ENCODE measurements at places on chromosomes 7 and 10. TPM values are rescaled to one million over a fixed set of nuclear protein-coding genes. Genes with fewer than 3 reads are reported as not detected.

The TAF3 gene
- 5.4 TPM for polyA plus RNA-seq

- no peaks in the 10 kb centered on the region for H3K27me3 ChIP-seq
- DNase-seq = no peak
- H3K4me3 ChIP-seq = no peak overlapping the region
- H3K27ac ChIP-seq = no peak overlapping the region
- H3K36me3 ChIP-seq = no peaks in the 10 kb centered on the region
- no peaks in the 10 kb centered on the region for H3K4me1 ChIP-seq
Measured at GRCh38 chr7:105577251-105577650, 4.0 kb downstream of the EFCAB10 start.

The ABHD11 gene
- polyA plus RNA-seq = 93.3 TPM

DNA sequence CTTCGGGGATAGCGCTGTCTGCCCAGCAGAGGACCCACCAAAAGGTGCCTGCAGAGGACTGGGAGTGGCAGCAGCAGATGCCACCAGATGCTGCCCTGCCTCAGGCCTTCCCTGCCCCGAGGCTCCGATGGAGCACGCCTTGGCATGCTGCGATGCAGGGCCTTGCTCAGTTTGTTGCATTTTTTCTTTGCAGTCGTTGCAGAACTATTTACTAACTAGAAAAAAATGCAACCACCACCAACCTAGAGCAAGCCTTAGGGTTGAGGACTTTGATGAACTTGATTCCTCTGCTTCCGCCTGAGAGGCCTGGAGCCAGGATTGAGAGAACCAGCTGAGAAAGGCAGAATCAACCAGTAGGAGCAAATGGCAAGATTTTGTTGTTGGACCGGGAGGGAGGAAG lies 585.6 kb upstream of the MKI67 start:
- peaks cover 8% of the 10 kb centered on the region for H3K27me3 ChIP-seq
- H3K27ac ChIP-seq = no peak overlapping the region
- H3K4me3 ChIP-seq = no peak overlapping the region
- H3K36me3 ChIP-seq = no peaks in the 10 kb centered on the region

- H3K36me3 ChIP-seq = no peaks in the 10 kb centered on the region
- no peaks in the 10 kb centered on the region for H3K4me1 ChIP-seq
- DNase-seq = no peak
- H3K27ac ChIP-seq = no peak overlapping the region
- no peak overlapping the region for H3K4me3 ChIP-seq
Measured at GRCh38 chr10:115514895-115515294, 421.7 kb downstream of the ATRNL1 start.

GRCh38 chr10:133243593-133243992 lies 5.9 kb downstream of the VENTX start:
- no peaks in the 10 kb centered on the region for H3K4me1 ChIP-seq
- H3K4me3 ChIP-seq = no peak overlapping the region
- H3K27ac ChIP-seq = no peak overlapping the region
- peaks cover 4% of the 10 kb centered on the region for H3K27me3 ChIP-seq

DNA sequence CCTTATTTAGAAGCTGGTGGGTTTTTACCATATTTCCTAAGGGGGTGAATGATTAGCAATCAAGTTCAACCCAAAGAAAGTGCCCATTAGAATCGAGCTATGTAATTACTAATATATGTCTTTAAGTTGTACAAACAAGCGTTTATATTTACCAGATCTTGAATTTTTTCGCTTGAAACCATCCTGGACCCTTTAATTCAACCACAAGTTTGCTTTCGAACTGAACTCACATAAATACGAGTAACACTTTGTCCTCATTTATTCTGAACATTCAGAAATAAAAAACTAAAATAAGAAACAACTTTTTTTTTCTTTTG lies 1.5 kb downstream of the SRI start:
- H3K4me1 ChIP-seq = peaks cover 20% of the 10 kb centered on the region
- peaks cover 14% of the 10 kb centered on the region for H3K36me3 ChIP-seq
- no peak for DNase-seq
- H3K27me3 ChIP-seq = no peaks in the 10 kb centered on the region
- no peak overlapping the region for H3K4me3 ChIP-seq

DNA sequence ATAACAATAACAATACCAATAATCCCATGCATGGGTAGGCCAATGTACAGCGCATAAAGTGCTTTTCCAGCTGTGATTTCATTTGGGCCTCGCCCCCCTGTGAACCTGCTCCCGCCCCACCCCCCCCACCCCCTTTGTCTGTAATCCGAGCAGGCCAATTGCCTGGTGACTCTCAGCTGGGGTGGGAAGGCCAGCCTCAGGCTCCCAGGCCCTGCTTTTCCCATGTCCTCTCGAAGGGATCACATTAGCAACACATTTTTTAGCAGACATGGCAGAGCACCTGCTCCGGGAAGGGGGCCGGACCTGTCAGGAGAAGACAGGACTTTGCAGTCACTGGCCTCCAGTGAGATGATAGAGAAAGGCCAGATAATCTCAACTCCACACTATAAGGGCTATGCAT lies 439.3 kb downstream of the RPS24 start:
- no peaks in the 10 kb centered on the region for H3K36me3 ChIP-seq
- H3K27ac ChIP-seq = no peak overlapping the region
- DNase-seq = no peak
- no peaks in the 10 kb centered on the region for H3K4me1 ChIP-seq
- no peaks in the 10 kb centered on the region for H3K27me3 ChIP-seq

DNA sequence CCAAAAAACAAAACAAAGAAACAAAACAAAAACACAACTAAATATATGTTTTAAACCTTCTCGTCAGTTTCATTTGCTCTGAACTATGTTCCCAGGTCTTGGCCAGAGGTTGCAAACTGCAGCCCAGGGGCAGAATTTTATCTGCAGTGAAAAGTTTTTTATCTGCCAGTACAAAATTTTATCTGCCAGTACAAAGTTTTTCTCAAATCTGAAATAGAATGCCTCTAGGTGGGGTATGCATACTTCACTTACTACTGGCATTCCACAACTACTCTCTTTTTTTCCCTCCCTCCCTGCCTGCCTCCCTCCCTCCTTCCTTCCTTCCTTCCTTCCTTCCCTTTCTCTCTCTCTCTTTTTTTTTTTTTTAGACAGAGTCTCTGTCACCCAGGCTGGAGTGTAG lies 9.4 kb upstream of the CLDN3 start:
- H3K4me1 ChIP-seq = no peaks in the 10 kb centered on the region
- H3K27me3 ChIP-seq = no peaks in the 10 kb centered on the region
- peak; percentile 59 for DNase-seq
- H3K36me3 ChIP-seq = no peaks in the 10 kb centered on the region
- H3K4me3 ChIP-seq = no peak overlapping the region
- no peak overlapping the region for H3K27ac ChIP-seq

- H3K4me1 ChIP-seq = no peaks in the 10 kb centered on the region
- no peak for DNase-seq
- no peak overlapping the region for H3K4me3 ChIP-seq
Measured at GRCh38 chr7:45122975-45123860, 11.7 kb upstream of the TBRG4 start.

The SPDYE11 gene
- not detected for polyA plus RNA-seq

- no peaks in the 10 kb centered on the region for H3K36me3 ChIP-seq
- H3K27me3 ChIP-seq = no peaks in the 10 kb centered on the region
- no peak for DNase-seq
- H3K4me3 ChIP-seq = no peak overlapping the region
- H3K27ac ChIP-seq = no peak overlapping the region
Measured at GRCh38 chr7:94244760-94245159, 149.9 kb upstream of the COL1A2 start.

- H3K4me1 ChIP-seq = no peaks in the 10 kb centered on the region
- DNase-seq = peak; percentile 57
- H3K36me3 ChIP-seq = no peaks in the 10 kb centered on the region
- H3K27ac ChIP-seq = no peak overlapping the region
- no peaks in the 10 kb centered on the region for H3K27me3 ChIP-seq
Measured at GRCh38 chr7:47153058-47153457, 428.9 kb downstream of the TNS3 start.

The MYH16 gene
- not detected for polyA plus RNA-seq

- no peaks in the 10 kb centered on the region for H3K27me3 ChIP-seq
- peaks cover 3% of the 10 kb centered on the region for H3K36me3 ChIP-seq
- no peak overlapping the region for H3K4me3 ChIP-seq
Measured at GRCh38 chr7:104927055-104927454, 87.0 kb upstream of the KMT2E start.

The CPA1 gene
- polyA plus RNA-seq = 5.6 TPM

DNA sequence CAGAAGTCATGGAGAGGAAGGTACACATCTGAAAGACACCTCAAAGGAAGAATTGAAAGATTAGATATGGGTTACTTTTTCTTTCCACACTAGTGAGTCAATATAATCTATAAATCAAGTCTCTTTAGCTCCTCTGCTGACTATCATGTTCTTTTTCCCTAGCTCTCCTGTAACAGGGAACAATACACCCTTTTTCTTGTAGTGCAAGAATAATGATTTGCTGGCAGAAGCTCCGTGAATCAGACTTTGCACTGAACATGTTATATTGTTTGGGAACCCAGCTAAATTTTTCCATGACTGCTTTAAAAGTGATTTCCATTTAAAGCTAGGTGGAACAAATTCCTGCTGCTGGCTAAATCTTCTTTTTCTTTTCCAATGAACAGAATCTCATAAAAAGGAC lies 756.6 kb upstream of the C7orf33 start:
- no peak overlapping the region for H3K27ac ChIP-seq
- H3K36me3 ChIP-seq = no peaks in the 10 kb centered on the region
- H3K4me1 ChIP-seq = no peaks in the 10 kb centered on the region
- no peaks in the 10 kb centered on the region for H3K27me3 ChIP-seq
- DNase-seq = no peak

The TMEM140 gene
- polyA plus RNA-seq = 5.4 TPM

GRCh38 chr10:61837755-61838171 lies 63.7 kb upstream of the ARID5B start:
- H3K27me3 ChIP-seq = no peaks in the 10 kb centered on the region
- peak overlapping the region; percentile 38 for H3K27ac ChIP-seq
- peaks cover 14% of the 10 kb centered on the region for H3K4me1 ChIP-seq
- H3K36me3 ChIP-seq = no peaks in the 10 kb centered on the region
- DNase-seq = peak; percentile 17

DNA sequence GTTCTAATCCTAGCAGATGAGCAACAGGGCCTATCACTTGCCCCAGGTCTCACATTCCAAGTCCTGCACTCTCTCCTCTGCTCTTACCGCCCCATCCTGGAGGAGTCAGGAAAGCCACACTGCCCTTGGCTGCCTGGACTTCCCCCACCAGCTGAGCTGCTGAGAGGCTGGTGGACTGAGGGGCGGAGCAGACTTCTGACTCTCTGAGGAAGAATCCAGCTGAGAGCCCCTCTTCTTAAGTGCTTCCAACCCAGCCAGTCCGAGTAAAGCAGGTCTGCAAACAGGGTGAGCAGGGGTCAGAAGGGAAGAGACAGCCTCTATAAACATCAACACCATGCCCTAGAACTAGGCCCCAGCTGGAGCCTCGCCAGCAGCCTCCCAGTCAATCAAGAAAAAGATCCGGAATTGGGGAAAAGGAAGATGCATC lies 92.4 kb upstream of the TMEM72 start:
- H3K4me3 ChIP-seq = no peak overlapping the region
- no peaks in the 10 kb centered on the region for H3K27me3 ChIP-seq
- no peak overlapping the region for H3K27ac ChIP-seq
- DNase-seq = no peak
- no peaks in the 10 kb centered on the region for H3K36me3 ChIP-seq
- no peaks in the 10 kb centered on the region for H3K4me1 ChIP-seq

The KNDC1 gene
- not detected for polyA plus RNA-seq

The CCL24 gene
- polyA plus RNA-seq = 2.9 TPM

- H3K4me3 ChIP-seq = no peak overlapping the region
- peaks cover 10% of the 10 kb centered on the region for H3K4me1 ChIP-seq
- peak; percentile 63 for DNase-seq
- no peak overlapping the region for H3K27ac ChIP-seq
- no peaks in the 10 kb centered on the region for H3K27me3 ChIP-seq
- H3K36me3 ChIP-seq = no peaks in the 10 kb centered on the region
Measured at GRCh38 chr10:122279725-122280141, 8.6 kb downstream of the BTBD16 start.

GRCh38 chr7:14747701-14748100 lies 154.8 kb downstream of the DGKB start:
- no peak for DNase-seq
- no peak overlapping the region for H3K27ac ChIP-seq
- H3K4me1 ChIP-seq = no peaks in the 10 kb centered on the region
- no peaks in the 10 kb centered on the region for H3K36me3 ChIP-seq
- H3K27me3 ChIP-seq = no peaks in the 10 kb centered on the region
- H3K4me3 ChIP-seq = no peak overlapping the region

DNA sequence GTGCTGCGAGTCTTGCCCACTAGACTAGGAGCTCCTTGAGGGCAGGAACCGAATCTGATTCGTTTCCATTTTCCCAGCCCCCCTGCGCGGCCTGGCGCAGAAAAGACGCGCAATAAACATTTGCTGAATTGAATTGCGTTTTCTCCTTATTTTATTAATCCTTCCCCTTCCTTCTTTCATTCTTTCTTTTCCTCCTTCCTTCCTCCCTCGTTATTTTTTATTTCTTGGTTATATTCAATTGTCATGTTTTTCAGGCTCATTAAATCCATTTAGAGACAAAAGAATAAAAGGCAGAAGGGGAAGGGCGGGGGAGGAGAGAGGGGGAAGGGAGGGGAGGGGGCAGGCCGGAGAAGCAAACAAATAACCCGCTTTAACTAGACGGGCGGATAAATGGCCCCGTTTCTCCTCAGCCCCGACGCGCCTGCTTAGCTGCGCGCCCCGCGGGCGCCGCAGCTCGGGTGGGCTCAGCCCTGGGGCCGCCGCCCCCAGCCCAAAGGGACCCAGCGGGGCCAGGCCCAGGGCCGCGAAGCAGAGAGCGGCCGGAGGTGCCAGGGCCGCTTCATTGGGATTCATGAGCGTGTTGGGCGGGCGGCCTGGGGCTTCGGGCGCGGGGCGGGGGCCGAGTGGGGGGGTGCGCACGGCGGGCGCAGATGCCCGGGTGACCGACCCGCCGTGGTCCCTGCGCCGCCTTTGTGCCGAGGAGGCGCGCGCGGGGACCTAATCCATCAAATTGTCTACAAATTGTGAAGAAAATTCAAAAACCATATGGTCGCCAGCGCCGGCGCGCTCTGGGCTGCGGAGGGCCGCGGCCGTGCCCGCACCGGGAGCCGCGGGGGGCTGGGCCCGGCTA lies 5.0 kb downstream of the LBX1 start:
- H3K27me3 ChIP-seq = peaks cover 23% of the 10 kb centered on the region
- no peaks in the 10 kb centered on the region for H3K36me3 ChIP-seq
- H3K4me1 ChIP-seq = no peaks in the 10 kb centered on the region
- no peak for DNase-seq

The AKR1C1 gene
- 37.6 TPM for polyA plus RNA-seq

The SPAG6 gene
- polyA plus RNA-seq = 0.04 TPM

GRCh38 chr10:10421071-10421470 lies 596.6 kb upstream of the CELF2 start:
- no peaks in the 10 kb centered on the region for H3K27me3 ChIP-seq
- H3K27ac ChIP-seq = no peak overlapping the region
- no peak for DNase-seq
- H3K4me1 ChIP-seq = no peaks in the 10 kb centered on the region
- no peaks in the 10 kb centered on the region for H3K36me3 ChIP-seq

DNA sequence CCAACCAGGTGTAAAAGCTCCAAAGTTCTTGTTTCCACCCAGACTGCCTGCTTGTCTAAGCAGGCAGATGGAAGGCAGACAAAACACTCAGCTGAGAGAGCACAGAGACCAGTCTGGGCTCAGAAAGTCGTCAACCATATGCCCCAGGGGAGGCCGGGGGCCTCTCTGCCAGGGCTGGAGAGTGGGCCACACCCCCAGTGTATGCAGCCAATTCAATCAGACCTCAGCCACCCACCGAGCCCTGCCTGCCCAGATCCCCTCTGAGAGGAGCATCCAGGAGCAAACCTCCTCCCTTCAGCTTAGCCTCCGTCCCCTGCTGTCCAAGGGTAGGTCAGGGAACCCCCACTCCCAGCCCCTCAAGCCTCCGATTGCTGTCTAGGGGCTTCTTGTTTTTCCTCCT lies 196.3 kb downstream of the LSM5 start:
- H3K36me3 ChIP-seq = no peaks in the 10 kb centered on the region
- H3K27ac ChIP-seq = no peak overlapping the region
- no peak for DNase-seq
- no peak overlapping the region for H3K4me3 ChIP-seq

Measured in small intestine (tissue), 16 donors.